ENCODE measurements at places on chromosomes 1 and 21.

DNA sequence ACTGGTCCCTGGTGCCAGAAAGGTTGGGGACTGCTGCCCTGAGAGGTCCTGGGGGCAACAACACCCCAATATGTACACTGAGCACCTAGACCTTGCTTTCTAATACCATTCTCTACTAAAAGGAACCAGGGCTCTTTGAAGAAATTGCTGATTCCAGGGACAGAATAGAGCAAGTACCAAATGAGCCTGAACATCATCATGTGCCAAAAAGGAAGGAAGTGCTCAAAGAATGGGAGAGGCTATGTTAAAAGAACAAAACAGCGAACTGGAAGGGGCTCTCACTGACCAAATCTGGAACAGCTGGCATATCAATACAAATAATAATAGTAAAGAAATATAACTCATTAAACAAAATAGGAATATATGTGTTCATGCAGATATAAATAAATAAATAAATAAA, 50.8 kb downstream of the PIK3R3 start:
- DNase-seq: no peak

DNA sequence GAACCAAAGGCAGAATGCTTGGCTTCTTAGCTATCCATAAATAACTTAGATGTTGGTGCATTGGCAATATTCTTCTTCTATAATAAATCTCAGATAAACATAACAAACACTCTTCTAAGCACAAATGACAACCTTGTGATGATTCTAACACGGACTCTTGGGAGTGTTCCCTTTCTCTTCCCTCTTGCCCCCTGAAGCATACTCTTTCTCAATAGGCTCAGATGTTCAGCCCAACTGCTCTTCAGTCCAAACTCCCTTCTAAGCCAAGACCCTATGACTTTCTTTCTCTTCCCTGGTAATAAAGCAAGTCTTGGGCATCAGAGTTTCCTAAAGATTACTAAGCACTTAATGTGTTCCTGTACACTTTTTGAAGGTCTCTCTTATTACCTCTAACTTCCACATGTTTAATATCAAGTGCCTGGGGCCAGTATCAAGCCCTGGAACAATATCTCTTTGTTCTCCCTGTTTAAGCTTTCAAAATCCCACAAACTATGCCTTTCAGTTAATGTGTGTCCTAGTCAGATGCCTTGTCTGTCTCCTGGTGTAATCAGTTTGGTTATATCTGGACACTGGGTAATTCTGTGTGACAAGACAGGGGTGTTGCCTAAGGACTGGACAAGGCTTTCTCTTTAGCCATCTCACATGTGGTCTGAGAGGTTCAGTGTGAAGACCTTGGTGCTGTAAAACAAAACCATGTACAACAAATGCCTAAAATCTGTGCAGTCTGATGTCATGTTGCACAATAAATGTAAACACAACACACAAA, 92.9 kb upstream of the IVNS1ABP start:
- peak; percentile 61 for DNase-seq

DNA sequence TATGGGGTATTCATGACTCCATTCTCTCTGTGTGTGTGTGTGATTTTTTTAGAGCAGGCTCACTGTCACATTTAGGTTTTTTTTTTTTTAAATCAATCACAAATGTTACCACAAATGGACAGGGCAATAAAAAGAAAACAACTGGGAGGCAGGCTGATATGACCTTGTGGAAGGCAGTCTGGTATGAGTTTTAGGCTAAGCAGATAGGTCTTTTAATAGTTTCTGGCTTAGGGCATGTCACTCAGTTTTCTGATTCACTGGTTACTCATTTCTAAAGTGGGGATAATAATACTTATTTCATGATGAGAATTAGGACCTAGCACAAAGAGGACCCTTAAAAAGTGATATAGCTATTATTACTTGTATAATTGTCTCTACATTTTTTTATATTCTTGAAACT, 278.9 kb downstream of the RYR2 start:
- DNase-seq: no peak

GRCh38 chr1:230077436-230078213, 10.6 kb downstream of the GALNT2 start:
- peak; percentile 69 for DNase-seq

GRCh38 chr1:25544243-25544764, 898 bp downstream of the LDLRAP1 start:
- DNase-seq: no peak

- DNase-seq: no peak
These were observed 40.1 kb downstream of the PRPF38A start for GRCh38 chr1:52444463-52444862.

DNA sequence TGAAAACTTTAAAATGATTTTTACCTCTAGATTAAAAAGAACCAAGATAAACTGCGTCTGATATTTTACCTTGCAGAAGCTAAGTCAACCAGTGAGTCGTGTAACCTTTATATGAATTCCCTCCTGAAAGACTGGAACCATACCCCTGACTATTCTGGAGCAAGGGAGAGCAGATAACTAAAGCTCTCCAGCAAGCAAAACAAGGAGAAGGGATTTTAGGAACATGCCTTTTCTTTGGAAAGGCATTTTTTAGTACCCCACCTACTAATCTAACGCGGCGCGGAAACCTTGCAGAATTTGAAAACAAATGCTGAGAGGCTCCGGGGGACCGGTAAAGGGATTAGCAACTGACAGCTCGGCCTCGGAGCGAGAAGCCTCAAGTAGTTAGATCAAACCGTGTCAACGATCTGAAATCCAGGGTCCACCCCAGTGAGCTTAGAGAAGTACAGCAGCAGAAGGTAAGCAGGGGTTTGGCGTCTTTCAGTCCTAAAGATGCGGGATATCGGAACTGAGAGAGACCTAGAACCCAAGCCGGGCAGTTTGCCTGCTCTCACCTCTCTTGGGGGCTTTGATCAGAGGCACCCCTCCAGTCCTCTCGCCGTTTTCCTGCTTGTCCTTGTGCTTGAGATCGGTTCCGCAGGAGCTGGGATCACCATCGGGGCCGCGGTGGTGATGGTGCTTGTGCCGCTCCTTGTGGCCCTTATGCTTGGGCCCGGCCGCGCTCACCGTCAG, 954 bp downstream of the RSBN1 start:
- DNase-seq: no peak

GRCh38 chr21:36973986-36974850, 7.7 kb upstream of the HLCS start:
- DNase-seq: no peak

GRCh38 chr1:96465441-96465840, 256.1 kb upstream of the PTBP2 start:
- no peak for DNase-seq

DNA sequence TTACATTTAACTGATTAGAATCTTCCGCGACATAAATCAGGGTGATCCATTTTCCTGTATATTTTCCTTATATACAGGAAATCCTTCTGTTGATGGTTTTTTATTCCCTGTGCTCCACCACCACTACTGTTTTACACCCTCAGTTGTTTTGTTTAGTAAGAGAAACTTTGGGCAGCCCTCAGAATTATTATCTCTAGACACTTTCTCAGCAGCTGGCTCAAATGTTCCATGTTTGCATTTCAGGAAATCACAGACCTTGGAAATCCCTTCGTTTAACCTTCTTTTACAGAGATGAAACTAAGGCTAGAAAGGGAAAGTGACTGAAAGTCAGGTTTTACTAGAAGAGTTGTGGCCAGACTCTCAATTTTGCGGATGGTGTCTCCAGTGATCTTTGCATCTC, 15.2 kb downstream of the ZNF697 start:
- no peak for DNase-seq

DNA sequence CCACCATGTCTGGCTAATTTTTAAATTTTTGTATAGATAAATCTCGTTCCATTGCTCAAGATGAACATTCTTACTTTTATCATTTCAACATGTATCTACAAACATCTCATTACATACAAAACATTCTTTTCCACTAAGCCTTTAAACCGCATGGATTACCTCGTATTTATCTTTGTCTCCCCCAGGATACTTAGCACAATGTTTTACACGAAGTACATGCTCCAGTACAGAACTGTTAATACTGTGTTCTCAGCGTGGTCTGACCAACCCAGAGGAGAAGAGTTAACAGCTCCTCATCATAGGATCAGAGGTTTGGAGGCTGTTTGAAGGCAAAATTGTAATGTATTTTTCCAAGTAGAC, 7.4 kb downstream of the PIK3C2B start:
- no peak for DNase-seq

GRCh38 chr1:222377428-222378088, 170.3 kb downstream of the HHIPL2 start:
- DNase-seq: no peak

DNA sequence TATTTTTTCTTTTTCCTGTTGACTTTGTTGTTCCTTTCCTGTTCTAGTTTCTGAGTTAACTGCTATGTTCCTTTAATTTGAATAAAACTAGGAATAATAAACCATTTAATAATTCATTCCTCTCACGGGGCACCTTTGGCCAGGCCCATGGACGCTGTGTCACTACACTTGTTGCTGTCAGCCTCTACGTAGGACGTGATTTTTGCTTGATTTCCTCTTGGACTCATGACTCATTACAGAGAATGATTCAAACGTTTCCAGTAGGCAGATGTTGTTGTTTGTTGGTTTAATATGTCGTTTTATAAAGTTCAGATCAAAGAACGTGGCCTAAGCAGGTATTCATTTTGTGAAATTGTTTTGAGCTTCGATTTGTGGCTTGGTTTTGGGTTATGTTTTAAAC, 9.1 kb upstream of the SLC19A1 start:
- DNase-seq: no peak

GRCh38 chr1:230326971-230327891, 98.9 kb downstream of the PGBD5 start:
- DNase-seq: no peak

- no peak for DNase-seq
These were observed 54.7 kb downstream of the NDUFS5 start for GRCh38 chr1:39080831-39081270.
